ENCODE measurements at places on chromosomes 2 and 18.
A peak's percentile ranks its signal among the peaks of the same experiment; 100 is the strongest.

- DNase-seq: no peak
Observed at GRCh38 chr18:21534327-21534726, 66.2 kb downstream of the ESCO1 start.

DNA sequence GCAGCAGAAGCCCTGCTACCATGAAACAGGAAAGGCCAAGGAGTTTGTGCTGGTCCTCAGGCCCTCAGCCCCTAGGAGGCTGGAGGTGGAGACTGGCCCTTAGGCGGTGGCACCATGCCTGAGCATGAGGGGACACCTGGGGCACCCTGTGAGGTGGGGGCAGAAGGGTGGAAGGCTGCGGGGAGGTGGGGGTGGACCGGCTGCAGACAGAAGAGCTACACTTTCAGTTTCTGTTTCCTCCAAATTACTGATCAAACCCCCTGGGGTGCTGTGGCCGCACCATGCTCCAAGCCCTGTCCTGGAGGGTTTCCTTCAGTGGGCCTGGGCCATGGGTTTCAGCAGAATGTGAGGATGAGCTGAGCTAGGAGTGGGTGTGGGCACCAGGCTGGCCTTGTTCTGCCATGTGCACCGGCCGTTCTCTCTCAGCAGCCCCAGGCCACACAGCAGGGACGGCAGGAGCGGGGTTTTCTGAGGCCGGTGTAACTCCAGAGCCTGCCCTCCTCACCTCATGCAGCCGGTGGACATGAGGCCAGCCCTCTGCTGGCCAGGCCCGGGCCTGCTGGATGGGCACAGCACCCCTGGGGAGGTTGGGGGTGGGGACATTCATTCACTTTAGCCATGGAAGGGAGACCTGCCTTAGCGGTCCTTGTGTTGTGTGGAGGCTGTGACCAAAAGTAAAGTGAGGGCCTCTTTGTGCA, 51.5 kb downstream of the PLEKHB2 start:
- DNase-seq: no peak

- no peak for DNase-seq
Observed at GRCh38 chr18:26255695-26256622, 29.7 kb downstream of the TAF4B start.

DNA sequence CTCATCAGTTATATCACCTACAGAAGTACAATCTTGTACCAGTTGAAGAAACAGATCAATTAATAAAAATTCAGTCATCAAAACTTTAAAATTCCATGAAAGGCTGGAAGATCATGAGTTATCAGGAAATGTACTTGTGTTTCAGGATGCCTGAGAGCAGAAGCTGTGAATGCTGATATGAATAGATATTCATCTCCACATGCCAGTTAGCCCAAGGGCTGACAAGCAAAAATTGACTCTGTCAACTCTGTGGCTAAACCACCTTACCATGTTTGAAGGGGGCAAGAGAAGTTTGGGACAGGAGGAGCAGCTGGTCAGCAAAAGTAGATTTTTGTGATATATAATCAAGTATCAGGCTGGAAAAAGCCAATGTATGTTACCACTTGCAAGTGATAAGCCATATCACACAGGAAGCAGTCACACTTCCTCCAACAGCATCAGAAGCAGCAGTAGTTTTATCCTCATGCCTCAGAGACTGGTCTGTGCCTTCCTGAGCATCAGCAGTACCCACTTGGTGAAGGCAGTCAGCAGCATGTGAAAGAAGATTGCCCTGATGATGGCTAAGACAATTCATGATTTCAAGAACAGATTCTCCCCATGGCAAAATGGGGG, 328.2 kb upstream of the CNTNAP5 start:
- no peak for DNase-seq

DNA sequence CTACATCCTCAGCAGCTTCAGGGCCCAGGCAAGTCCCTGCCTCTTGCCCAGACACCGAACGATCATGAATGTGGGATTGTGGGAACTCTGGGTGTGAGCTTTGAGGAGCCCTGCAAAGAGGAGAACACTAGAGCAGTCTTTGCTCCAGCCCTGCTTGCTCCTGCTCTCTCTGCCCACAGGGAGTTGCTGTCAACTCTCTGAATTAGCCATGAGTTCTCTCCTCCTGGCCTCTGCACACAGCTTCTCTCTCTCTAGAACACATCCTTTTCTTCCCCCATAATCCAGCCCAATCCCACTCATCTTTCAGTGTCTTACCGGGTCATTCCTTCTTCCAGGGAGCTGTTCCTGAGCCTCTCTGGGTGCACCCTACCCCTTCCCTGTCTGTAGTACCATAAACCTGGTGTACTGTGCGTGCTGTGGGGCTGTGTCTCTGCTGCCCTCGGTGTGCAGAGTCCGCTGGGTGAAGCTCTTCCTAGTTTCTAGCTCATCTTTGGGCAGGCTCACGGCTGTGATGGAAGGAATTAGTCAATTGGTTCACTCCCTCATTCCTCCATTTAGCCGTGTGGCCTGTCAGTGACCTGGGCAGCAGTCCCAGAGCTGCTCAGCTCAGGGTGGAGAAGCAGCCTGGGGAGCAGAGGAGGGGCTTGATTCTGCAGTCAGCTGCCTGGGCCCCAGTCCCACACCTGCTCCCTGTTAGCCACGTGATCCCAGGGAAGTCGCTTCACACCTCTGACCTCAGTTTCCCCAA, 132.9 kb upstream of the HDAC4 start:
- DNase-seq: no peak

DNA sequence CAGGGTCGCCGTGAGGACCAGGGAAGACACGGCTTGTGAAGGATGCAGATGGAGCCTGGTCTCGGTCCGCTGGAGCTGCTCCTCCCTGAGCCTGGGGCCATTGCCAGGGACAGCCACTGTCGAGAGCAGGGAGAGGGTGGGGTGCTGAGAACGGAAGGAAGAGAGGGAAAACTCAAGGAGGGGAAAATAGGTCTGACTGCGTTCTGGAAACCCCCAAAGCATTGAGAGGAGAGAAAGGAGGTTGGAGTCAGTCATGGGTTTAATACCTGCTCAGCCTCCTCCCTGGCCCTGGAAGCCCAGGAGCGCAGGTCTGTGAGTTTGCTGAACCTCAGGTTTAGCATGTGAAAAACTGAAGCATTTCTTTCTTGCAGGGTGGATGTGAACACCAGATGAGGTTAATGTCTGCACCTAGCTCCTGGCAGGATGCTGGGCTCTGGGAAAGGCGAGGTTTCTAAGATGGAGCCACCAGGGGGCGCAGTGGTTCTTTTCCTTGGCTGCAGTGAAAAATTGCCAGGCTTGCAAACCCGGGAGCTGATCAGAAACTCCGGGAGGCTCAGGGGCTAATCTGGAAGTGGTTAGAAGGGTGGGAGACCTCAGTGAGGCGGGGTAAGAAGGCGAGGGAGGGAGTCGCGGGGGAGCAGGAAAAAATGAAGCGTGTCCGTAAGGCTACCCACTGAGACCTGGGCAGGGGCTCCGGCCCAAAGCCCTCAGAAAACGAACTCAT, 33.6 kb upstream of the RNF149 start:
- DNase-seq: peak; percentile 69

DNA sequence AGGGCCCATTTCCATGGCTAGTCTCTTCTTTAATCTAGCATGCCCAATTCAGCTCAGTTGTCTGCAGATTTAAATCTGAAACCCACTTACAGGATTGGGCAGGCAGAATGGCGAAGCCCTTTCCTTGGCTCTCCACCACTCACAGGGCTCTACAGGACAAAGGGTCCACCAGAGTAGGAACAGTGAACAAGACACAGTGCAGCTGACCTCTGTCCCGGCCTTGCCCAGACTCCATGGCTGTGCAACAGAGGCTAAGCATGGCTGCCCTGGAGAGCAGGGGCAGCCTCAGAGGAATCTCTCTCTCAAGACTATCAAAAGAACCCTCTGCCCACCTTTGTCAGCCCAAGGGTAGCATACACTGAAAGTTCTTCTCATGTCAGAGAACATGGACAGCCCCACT, 9.7 kb upstream of the ATP6V1B1 start:
- no peak for DNase-seq

DNA sequence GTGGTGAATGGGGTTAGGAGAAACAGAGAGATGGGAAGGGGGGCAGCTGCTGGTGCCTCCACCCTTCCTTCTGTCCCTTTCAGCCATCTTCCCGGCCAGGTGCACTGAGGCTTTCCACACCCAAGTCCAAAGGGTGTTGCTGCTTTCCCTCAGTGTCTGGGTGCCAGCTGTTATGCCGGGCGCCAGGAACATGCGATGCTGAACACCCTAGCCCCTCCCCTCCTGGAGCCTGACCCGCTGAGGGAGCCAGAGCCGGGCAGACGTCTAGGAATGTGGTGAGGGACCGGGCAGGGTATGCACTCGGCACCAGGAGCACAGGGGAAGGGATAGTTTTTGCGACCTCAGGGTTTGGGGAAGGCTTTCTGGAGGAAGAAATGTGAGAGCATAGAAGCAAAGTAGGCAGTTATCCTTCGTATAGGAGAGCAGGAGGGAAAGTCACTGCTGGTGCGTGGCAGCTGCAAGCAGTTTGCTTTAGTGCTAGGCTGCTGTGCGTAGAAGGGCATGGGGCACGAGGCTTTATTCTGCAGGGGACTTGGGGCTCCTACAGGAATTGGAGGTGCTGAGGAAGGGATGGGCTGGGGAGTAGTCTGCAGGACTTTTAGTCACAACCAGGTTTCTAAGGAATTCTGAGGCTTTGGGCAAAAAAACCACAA, 147.7 kb downstream of the TSN start:
- no peak for DNase-seq

GRCh38 chr2:173248381-173248780, 106.3 kb upstream of the CDCA7 start:
- DNase-seq: no peak

Measured in activated CD4-positive, alpha-beta T cell treated with anti-CD3 and anti-CD28 coated beads, Interleukin-2, Interleukin-4, amounts not matched to agents 100 ng/mL and 50 ng/mL, durations not matched to agents 16 hours and 8 hours (primary cell).